ENCODE measurements at places on chromosomes 13 and 19. TPM values are rescaled to one million over a fixed set of nuclear protein-coding genes. Genes with fewer than 3 reads are reported as not detected.

DNA sequence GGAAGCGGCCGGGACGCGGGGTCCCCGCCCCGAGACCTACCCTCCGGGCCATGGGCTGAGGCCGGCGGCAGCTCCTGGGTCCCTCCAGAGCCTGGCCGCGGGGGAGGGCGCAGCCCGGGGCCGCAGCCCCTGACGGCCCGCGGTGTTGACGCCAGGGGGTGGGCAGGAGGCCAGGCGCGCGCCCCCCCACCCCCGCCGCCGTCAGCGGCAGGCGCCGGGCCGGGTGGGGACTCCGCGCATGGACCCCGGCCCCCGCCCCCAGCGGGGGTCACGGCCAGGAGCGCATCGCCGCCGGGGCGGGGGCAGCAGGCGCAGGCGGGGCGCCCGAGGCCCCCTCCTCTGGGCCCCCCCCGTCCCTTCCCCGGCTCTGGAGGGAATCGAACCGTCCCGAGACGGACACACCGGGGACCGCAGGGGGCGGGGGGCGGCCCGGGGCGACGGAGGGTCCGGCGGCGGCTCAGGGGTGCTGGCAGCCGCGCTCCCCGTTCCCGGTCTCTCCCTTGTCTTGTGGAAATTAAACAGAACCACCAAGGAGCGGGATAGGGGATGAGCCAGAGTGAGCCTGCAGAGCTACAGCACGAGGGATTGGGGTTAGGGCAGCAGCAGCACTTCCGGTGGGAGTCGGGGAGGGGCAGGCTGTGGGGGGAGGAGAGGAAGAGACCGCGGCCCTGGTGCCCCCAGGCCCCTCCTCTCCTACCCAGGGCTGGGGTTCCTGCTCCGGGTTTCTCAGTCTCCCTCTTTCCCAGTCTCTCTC is at the start of gene MEIS3:
Gene MEIS3, minus strand, starts transcription at position 498 of the 754 bp plus-strand sequence. Its CDS starts 446 bp downstream, at position 52.
- no peak for DNase-seq

DNA sequence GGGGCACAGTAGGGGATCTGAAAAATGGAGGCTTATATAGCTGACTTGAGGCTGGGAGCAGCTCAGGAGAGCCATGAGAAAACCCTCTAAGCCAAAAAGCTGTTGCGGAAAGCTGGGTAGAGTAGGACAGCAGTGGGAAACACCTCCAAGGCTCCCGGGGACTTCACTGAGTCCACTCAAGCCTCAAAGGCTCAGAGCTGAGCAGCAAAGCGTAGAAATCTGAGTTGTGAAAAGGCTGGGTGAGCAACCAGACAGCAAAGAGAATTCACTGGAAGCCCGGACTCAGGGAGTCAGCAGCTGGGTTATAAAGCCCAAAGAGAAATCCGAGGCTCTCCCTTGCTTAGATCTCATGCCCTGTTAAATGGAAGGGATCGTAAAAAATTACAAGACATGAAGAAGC is 905.0 kb downstream of the EFNB2 start:
- DNase-seq, result no peak

ZNF540 gene
- total RNA-seq, result 0.36 TPM

- DNase-seq, result peak; percentile 35
Observed at GRCh38 chr19:17246681-17247425, 1.1 kb upstream of the NR2F6 start.

DNA sequence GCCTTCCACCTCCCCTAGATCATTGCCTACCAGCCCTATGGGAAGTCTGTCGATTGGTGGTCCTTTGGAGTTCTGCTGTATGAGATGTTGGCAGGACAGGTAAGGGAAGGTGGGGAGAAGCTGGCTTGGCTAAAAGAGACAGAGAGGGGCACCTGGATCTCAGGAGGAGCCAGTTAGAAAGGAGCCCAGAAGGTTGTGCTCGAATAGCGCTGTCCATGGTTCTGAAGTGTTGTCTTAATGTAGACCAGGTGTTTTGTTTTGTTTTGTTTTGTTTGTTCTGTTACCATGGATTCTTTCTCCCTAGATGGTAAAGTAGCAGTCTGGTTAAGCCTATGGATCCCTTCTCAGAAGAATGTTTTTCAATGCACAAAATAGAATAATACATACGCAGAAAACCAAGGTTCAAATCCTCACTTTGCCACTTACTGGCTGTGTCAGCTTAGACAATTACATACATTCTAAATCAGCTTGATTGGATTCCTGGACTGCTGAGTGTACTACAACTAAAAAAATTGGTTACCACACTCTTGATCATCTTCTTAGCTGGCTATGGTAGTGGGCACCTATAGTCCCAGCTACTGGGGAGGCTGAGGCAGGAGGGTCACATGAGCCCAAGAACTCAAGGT is 5.9 kb upstream of the CACNG7 start:
- DNase-seq, result peak; percentile 57

GADD45GIP1 gene
- total RNA-seq, result 23.0 TPM

FAM124A gene
- total RNA-seq, result 3.3 TPM

- peak; percentile 15 for DNase-seq
Observed at GRCh38 chr13:109818886-109819285, 32.5 kb upstream of the IRS2 start.

DNA sequence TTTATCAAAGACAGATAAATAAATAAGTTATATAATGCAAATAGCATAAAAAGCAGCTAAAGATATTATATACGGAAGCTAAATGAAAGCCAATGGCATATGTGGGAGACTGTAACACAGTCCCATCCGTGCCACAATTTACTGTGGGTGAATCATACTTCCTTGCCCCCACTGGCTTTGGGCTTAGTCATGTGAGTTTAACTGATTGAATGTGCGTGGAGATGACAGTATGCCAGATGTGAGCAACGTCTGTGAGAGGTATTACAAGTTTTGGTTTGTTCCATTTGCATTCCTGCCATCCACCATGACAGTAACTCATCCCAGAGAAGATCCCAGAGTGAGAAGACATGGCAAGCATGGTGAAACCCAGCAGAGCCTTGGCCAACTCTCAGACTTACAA is 340.0 kb downstream of the SUCLA2 start:
- peak; percentile 69 for DNase-seq

GRCh38 chr19:36009220-36009619 is 607 bp upstream of the SYNE4 start:
- DNase-seq, result peak; percentile 46

KIR3DL2 gene
- total RNA-seq, result not detected

CLC gene
- not detected for total RNA-seq
